ENCODE measurements at places on chromosomes 16 and 17. TPM values are rescaled to one million over a fixed set of nuclear protein-coding genes. Genes with fewer than 3 reads are reported as not detected.

AOC2 gene
- total RNA-seq, result 0.86 TPM

ANKFN1 gene
- 1.0 TPM for total RNA-seq

FBRS gene
- total RNA-seq, result 21.1 TPM

SLC16A6 gene
- total RNA-seq, result 0.18 TPM

KRTAP2-3 gene
- not detected for total RNA-seq

CCDC78 gene
- 5.0 TPM for total RNA-seq

SPPL2C gene
- not detected for total RNA-seq

TSPOAP1 gene
- total RNA-seq, result 0.53 TPM

GRCh38 chr16:51707666-51708065, 556.6 kb upstream of the SALL1 start:
- no peaks in the 10 kb centered on the region for H3K4me1 ChIP-seq
- no peaks in the 10 kb centered on the region for H3K36me3 ChIP-seq
- no peak for DNase-seq
- H3K4me3 ChIP-seq, result no peak overlapping the region
- no peak overlapping the region for H3K27ac ChIP-seq

DNA sequence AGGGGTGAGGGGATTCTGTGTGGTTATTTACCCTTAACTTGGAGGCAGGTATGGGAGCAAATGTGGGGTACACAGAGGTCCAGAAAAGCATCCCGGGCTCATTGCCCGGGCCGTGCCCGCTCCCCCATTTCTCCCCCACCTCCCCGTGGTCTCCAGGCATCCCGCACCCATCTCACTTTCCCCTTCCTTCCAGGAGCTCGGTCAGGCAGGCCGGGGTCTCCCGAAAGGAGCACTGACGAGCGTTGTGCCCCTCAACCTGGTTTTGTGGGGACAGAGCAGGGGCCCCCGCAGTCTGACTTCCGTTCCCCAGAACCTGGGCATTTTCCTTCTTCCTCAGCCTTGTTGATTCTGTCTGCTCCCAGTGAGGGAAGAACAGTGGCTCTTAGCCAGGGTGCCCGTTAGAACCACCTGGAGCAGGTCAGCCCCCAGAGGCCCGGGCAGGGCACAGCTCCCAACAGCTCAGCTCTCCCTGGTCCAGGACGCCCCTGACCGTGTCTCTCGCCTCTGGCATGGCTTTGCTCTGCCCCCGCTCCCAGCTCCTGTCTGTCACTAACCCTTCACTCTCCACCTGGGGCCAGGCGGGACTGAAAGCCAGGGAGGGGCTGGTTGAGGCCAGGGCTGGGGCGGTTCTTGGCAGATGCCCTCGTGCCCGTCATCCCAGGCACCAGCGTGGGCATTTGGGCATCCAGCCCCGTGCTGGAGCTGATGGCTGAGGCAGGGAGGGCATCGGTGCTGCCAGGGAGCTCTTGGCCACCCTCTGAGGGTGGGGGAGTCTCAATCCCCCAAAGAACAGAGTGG, 12.5 kb upstream of the NUDT16L1 start:
- H3K4me1 ChIP-seq, result no peaks in the 10 kb centered on the region
- no peak overlapping the region for H3K4me3 ChIP-seq
- DNase-seq, result no peak
- H3K36me3 ChIP-seq, result no peaks in the 10 kb centered on the region
- H3K27me3 ChIP-seq, result no peaks in the 10 kb centered on the region

DNA sequence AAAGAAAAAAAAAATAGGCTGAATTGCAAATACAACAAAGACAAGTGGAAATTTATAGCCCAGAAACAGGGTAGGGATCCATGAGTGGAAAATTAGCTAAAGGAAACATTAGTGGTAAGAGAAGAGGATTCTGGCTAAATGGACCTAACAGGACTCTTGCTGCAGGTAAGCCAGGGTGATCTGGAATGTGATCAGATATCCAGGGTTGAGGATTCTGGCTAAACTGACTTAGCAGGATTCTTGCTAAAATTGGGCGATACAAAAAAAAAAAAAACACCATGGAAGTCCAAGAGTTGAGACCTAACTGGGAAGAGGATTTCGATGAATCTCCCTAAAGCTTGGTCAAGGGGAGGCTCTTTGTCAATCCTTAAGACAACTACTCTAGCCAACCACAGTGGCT, 61.7 kb upstream of the ATF7IP2 start:
- H3K27ac ChIP-seq, result no peak overlapping the region
- no peaks in the 10 kb centered on the region for H3K36me3 ChIP-seq
- H3K27me3 ChIP-seq, result no peaks in the 10 kb centered on the region
- no peaks in the 10 kb centered on the region for H3K4me1 ChIP-seq
- no peak overlapping the region for H3K4me3 ChIP-seq
- DNase-seq, result no peak

GRCh38 chr16:27265982-27266381, 2.6 kb downstream of the NSMCE1 start:
- no peak overlapping the region for H3K4me3 ChIP-seq
- H3K27me3 ChIP-seq, result no peaks in the 10 kb centered on the region
- H3K36me3 ChIP-seq, result no peaks in the 10 kb centered on the region

DNA sequence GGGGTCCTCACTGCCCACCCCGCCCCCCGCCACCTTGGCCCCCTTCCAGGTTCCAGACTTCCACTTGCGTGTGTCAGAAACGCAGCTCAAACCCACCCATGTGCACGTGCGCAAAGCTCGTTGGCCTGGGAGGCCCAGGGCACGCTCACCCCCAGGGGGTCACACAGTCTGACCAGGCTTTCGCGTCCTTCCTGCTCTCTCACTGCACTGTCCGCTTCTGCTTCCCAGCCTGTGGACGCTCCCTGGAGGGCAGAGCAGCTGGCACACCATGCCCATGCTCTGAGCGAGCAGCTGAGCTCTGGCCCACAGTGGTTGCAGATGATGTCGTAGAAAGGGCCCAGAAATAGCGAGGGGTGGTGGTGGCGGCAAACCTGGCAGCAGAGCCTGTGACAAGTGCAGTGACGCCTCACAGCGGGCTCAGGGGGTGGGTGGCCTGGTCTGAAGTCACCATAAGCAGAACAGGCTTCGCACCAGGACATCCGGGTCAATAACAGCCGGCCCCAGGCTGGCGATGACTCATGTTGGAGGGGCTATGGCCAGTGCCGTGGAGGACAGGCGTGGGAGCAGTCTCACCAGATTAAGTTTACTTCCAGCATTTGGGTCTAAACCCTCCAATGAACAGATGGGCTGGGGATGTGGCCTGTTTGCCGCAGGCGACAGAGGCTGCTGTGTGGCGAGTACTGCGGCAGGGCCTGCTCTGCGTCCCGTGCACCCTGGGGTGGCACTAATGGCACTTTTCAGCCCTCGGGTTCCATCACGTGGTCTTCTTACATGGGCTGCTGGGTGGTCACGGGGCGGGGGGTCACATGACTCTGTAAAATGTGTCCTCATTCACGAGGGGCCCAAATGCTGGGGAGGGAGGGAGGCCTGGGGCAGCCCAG, 49.0 kb downstream of the NT5M start:
- H3K36me3 ChIP-seq, result no peaks in the 10 kb centered on the region

DNA sequence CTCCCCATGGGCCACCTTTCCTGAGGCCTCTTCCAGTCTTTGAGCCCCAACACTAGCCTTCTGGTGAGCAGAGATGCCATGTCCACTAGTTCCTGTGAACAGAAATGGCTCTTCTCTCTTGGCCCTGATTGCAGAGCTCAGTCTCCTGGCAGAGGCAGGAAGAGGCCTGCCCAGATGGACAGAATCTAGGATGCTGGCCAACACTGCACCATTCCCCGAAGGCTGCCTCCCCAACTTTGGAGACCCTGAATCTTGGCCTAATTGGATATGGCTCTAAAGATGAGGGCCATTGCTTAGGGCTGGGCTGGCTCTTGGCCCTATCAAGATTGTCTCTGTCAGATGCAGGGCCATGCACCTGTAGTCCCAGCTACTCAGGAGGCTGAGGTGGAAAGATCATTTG, 18.0 kb upstream of the DYNLL2 start:
- H3K4me3 ChIP-seq, result no peak overlapping the region
- no peak overlapping the region for H3K27ac ChIP-seq
- no peaks in the 10 kb centered on the region for H3K27me3 ChIP-seq
- H3K4me1 ChIP-seq, result peaks cover 3% of the 10 kb centered on the region
- DNase-seq, result no peak

GRCh38 chr17:14904386-14904785, 360.7 kb downstream of the PMP22 start:
- no peak overlapping the region for H3K4me3 ChIP-seq
- H3K27ac ChIP-seq, result no peak overlapping the region
- H3K4me1 ChIP-seq, result no peaks in the 10 kb centered on the region
- no peak for DNase-seq
- no peaks in the 10 kb centered on the region for H3K27me3 ChIP-seq

GRCh38 chr17:53570731-53571130, 252.0 kb upstream of the KIF2B start:
- DNase-seq, result no peak
- no peaks in the 10 kb centered on the region for H3K36me3 ChIP-seq
- H3K27me3 ChIP-seq, result no peaks in the 10 kb centered on the region
- H3K4me3 ChIP-seq, result no peak overlapping the region
- no peak overlapping the region for H3K27ac ChIP-seq
- no peaks in the 10 kb centered on the region for H3K4me1 ChIP-seq

DNA sequence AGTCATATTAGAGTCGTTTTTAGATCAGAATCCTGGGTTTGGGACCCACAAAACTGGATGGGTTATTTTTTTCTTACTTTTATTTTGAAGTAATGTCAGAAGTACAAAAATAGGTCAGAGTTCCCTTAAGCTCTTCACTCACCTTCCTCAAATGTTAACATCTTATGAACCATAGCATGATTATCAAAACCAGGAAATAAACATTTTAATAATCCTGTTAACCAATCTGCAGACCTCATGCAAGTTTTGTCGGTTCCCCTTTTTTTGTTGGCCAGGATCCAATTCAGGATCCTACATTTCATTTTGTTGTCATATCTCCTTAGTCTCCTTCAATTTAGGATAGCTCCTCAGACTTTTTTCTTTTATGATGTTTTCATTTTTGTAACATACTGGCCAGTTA, 162.0 kb downstream of the CHD9 start:
- H3K27me3 ChIP-seq, result no peaks in the 10 kb centered on the region
- H3K36me3 ChIP-seq, result peaks cover 55% of the 10 kb centered on the region
- no peaks in the 10 kb centered on the region for H3K4me1 ChIP-seq
- H3K27ac ChIP-seq, result no peak overlapping the region
- no peak for DNase-seq

DNA sequence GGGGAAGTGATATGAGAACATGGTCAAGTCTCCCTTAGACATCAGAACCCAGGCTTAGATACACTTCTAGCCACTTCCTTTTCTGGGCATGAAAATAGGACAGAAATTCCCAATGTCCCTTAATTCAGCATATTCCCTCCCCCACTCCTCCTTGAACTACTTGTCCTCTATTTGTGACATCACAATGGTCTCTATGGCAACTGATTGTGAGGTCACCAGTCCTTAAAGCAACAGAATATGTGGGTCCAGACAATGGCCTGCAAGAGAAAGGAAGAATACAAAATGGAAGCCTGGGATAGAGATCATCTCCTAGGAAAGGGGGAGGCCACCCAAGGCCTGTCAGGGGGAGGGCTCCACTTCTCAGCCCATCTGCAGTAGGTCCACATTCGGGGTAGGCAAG, 6.7 kb upstream of the SEZ6 start:
- H3K27me3 ChIP-seq, result no peaks in the 10 kb centered on the region
- H3K36me3 ChIP-seq, result no peaks in the 10 kb centered on the region

DNA sequence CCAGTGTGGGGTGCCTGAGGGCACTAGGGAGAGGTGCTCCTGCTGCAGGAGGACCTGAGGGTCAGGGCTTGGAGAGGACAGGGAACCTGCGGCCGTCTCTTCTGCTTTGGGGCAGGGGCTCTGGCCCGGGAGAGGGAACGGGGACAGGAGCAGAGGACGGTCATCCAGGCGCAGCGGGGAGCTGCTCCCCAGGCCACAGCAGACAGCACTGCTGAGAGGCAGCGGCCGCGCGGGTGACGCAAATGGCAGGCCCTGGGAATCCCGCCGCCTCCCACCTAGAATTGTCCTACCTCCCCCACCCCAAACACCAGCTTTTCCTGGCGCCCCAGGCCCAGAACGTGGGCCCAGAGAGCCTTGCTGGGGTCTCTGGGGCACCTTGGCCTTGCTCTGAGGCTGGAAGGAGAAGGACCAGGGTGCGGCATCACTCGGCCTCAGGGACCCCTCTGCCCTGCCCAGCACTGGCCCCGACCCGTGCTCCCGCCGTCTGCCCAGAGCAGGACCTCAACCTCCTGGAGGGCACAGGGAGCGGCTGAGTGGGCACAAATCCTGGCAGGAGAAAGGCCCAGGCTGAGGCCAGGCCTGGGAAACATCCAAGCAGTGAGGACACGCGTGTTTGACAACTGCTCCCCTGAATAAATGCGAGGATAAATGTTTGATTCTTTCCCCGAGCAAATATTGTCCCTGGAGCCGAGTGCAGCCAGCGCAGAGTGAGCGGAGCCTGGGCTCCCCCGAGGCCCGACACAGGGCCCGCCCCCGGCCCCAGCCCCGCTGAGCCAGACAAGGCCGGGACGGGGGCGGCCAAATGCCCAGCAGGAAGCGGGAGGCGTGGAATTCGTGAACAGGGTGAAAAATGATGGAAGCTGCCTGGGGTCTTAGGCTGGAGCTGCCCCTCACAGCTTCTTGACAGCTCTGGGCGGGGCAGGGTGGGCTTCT, 8.5 kb downstream of the SSTR5 start:
- no peaks in the 10 kb centered on the region for H3K36me3 ChIP-seq
- H3K27ac ChIP-seq, result no peak overlapping the region
- no peaks in the 10 kb centered on the region for H3K27me3 ChIP-seq
- H3K4me3 ChIP-seq, result no peak overlapping the region
- no peak for DNase-seq

GRCh38 chr17:18156976-18157280, 26.7 kb upstream of the ALKBH5 start:
- H3K36me3 ChIP-seq, result no peaks in the 10 kb centered on the region
- no peaks in the 10 kb centered on the region for H3K27me3 ChIP-seq
- no peak for DNase-seq
- no peak overlapping the region for H3K27ac ChIP-seq
- H3K4me1 ChIP-seq, result peaks cover 31% of the 10 kb centered on the region
- no peak overlapping the region for H3K4me3 ChIP-seq

DNA sequence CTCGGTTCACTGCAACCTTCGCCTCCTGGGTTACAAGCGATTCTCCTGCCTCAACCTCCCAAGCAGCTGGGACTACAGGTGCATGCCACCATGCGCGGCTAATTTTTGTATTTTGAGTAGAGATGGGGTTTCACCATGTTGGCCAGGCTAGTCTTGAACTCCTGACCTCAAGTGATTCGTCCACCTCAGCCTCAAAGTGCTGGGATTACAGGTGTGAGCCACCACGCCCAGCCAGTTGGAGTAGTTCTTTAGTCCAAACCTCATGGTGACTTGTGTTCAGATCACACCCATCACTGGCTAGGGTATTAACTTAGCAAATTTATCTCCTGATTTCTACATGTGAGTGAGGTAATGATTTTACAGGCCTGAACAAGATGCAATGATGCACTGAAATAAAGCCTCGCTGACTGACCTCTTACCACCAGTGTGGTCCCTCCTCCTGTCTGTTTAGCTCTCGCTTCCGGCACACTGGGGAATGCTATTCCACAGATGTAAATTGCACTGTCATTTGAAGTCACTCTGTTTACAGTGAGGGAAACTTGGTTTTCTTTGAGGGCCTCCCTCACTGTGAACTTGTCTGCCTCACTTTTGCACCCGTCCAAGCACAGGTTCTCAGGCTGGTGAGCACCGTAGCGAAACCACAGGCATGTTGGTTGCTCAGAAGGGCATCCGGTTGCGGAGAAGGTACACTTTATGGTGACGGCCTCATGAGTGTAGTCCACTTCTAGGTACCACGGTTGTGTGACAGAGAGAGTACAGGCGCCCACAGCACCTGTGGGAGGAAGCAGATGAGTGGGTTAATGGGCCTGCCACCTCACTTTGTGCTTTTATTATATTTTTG, 5.5 kb downstream of the IGSF6 start:
- H3K36me3 ChIP-seq, result no peaks in the 10 kb centered on the region
- no peaks in the 10 kb centered on the region for H3K27me3 ChIP-seq
- no peaks in the 10 kb centered on the region for H3K4me1 ChIP-seq
- no peak for DNase-seq

All from SJCRH30 (cell line).